Right cardiac atrium (tissue), 5 donors: ENCODE measurements at places on chromosomes 12 and 14. TPM values are rescaled to one million over a fixed set of nuclear protein-coding genes. Genes with fewer than 3 reads are reported as not detected.

Gene A2M
- 503 TPM for total RNA-seq

DNA sequence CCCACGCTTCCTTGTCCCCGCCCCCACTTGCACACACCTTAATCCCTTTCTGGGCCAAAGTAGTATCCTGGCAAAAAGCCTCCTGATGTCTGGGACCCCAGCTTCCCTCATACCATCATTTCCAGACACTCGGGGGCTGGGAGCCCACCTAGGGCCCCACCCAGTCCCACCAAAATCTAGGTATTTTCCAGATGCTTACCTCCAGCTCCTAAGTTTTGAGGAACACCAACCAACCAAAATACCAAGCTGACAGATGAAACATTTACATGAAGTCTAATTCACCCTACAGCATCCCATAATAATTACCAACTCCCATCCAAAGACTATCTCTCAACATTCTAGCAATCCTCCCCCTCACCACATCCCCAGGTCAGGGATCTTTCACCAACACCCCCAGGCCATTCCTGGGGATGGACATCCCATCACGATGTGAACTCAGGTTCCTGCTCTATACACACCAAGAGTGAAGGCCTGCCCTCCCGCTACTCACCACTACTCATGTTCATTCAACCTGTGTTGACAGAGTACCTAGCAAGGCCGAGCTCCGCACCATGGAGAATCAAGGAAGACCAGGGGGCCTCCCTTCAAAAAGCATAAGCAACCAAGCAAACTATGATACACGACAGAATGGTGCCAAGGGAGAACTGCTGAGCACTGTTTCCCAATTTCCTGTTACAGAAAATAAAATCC, 1.6 kb upstream of the CHD4 start:
- no peak for DNase-seq

DNA sequence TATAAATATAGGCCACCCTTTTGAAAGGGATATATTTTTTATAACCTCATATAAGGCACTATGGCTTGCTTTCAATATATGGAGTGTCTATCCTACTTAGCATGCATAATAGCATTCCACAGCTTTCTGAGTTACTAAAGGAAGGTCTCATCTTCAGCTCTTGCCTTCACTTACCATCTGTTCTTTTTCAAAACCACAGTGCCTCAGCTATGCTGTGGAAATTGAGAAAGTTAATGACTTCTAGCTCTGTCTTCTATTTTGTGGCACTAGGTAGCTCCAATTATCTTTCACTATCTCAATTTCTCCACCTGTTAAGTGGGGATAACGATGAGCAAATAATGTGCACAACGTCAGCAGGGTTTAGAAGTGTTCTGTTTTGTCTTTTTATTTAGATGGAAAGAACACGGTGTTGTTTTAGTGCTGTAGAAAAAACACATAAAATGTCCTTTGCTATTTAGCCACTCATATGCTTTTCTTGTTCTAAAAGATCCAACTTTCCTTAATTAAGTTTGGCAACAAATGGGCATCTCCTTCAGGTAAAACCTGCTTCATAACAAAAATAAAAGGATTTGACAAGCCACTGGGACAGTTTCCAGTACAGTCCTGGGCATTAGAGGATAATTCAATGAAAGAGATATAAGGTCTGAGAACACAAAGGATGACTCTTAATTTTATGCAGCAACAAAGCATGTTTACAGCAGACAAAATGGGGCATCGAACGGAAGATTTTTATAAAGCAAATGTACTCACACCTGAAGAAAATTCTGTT, 462.0 kb upstream of the SYT1 start:
- DNase-seq = no peak

- no peak for DNase-seq
Measured at GRCh38 chr14:53999061-53999488, 42.5 kb upstream of the BMP4 start.

GRCh38 chr12:105077435-105077834, 6.8 kb downstream of the ALDH1L2 start:
- DNase-seq = peak; percentile 60

GRCh38 chr14:56005191-56006053, 112.8 kb upstream of the PELI2 start:
- no peak for DNase-seq

GRCh38 chr14:88901991-88902390, 77.5 kb downstream of the TTC8 start:
- DNase-seq = no peak

Gene PAPLN
- 13.5 TPM for total RNA-seq

GRCh38 chr14:88829685-88830302, 5.3 kb downstream of the TTC8 start:
- no peak for DNase-seq
